ENCODE measurements at places on chromosomes 3 and 15. TPM values are rescaled to one million over a fixed set of nuclear protein-coding genes. Genes with fewer than 3 reads are reported as not detected.

WDR49 gene
- total RNA-seq: 6.0 TPM

LRRN1 gene
- total RNA-seq: 1.9 TPM

ZPLD1 gene
- total RNA-seq: 0.26 TPM

SMCO1 gene
- not detected for total RNA-seq

OPA1 gene
- 45.3 TPM for total RNA-seq

CYP11A1 gene
- 0.64 TPM for total RNA-seq

CASR gene
- 0.16 TPM for total RNA-seq

Data from left lung (tissue), 14 donors.